ENCODE measurements at places on chromosomes 6 and 20. TPM values are rescaled to one million over a fixed set of nuclear protein-coding genes. Genes with fewer than 3 reads are reported as not detected.

- H3K27ac ChIP-seq: no peak overlapping the region
- no peak overlapping the region for H3K4me3 ChIP-seq
- H3K27me3 ChIP-seq: peaks cover 23% of the 10 kb centered on the region
- no peaks in the 10 kb centered on the region for H3K4me1 ChIP-seq
- DNase-seq: no peak
- no peaks in the 10 kb centered on the region for H3K36me3 ChIP-seq
Observed at GRCh38 chr6:150560004-150560883, 39.4 kb upstream of the PLEKHG1 start.

DNA sequence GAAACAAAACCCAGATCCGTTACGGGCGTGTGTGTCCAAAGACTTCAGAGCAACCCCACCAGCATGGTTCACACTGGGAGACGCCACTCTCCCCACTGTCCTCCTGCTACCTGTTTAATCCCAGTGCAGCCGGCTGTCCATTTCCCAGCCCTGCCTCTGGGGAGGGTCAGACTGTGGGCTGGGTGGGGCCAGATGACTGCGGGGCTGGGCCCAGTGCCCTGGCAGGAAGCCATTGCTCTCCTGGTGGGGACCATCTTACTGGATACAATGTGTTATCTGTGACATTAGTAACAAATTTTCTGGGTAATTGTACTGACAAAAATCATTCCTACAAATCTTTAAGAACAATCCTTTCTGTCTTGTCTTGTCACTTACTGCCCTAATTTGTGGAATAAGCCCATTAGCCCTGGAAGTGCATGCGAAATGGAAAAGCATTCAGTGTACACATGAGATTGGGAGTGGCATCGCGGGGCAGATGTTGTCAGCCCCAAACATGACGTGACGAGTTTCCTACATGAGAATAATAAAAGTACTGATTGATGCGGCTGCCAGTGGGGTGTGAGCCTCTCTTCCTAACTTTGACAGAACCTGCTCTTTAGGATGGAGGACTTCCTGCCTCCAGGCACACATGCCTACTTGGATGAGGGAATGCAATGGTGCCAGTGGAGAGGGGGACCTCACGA lies 37.9 kb upstream of the PCMTD2 start:
- no peaks in the 10 kb centered on the region for H3K36me3 ChIP-seq
- peaks cover 2% of the 10 kb centered on the region for H3K27me3 ChIP-seq
- no peak overlapping the region for H3K27ac ChIP-seq
- no peaks in the 10 kb centered on the region for H3K4me1 ChIP-seq

DNA sequence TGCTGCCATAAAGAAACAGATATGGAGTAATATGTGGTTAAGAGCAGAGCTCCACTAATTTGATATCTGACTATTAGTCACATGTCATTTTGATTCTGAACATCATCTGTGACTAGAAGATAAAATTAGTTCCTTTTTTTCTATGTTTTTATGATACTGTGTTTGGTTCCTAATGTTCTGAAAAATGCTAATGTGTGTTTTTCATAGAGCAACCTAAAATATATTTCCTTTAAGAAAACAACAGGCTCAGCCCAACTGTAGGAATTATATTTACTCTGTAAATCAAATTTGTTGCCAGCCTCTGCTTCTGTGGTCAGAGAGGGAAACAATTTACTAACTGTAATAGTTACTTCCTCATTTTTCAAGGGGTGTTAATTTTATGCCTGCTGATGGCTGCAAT lies 33.3 kb upstream of the TXLNB start:
- H3K27me3 ChIP-seq: no peaks in the 10 kb centered on the region
- H3K4me1 ChIP-seq: peaks cover 45% of the 10 kb centered on the region
- H3K4me3 ChIP-seq: peak overlapping the region; percentile 15
- DNase-seq: no peak
- peaks cover 2% of the 10 kb centered on the region for H3K36me3 ChIP-seq
- H3K27ac ChIP-seq: peak overlapping the region; percentile 71

DNA sequence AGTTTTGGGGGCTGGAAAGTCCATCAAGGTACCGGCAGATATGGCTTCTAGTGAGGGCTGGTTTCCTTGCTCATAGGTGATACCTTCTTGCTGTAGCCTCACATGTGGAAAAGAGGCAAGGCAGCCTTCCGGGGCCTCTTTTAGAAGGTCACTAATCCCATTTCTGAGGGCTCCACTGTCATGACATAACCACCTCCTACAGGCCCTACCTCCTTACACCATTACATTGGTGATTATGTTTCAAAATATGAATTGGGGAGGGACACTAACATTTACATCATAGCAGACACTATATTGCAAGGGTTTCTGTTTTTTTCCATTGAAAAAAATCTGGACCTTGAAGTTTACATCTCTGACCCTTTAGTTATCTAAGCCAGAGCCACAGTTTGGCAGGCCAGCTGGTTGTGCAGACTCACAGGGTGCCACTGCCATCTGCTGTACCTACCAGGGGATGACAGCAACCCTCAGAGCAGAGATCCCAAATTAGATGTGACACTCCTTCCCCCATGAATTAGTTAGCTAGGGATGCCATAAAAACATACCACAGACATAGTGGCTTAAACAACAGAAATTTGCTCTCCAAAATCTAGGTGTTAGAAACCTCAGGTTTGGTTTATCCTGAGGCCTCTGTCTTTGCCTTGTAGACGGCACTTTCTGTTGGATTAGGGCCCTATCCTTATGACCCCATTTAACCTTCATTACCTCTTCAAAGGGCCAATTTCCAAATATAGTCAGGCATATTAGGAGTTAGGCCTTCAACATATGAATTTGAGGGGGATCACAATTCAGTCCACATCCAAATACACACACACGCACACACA lies 166.4 kb upstream of the RNF217 start:
- H3K27me3 ChIP-seq: no peaks in the 10 kb centered on the region
- H3K27ac ChIP-seq: no peak overlapping the region
- DNase-seq: no peak
- no peaks in the 10 kb centered on the region for H3K4me1 ChIP-seq
- H3K4me3 ChIP-seq: no peak overlapping the region

GRCh38 chr6:7016226-7016625 lies 91.5 kb upstream of the RREB1 start:
- H3K27me3 ChIP-seq: no peaks in the 10 kb centered on the region
- H3K36me3 ChIP-seq: no peaks in the 10 kb centered on the region
- DNase-seq: no peak
- no peaks in the 10 kb centered on the region for H3K4me1 ChIP-seq

- H3K27me3 ChIP-seq: peaks cover 2% of the 10 kb centered on the region
- peaks cover 22% of the 10 kb centered on the region for H3K4me1 ChIP-seq
- H3K4me3 ChIP-seq: no peak overlapping the region
Observed at GRCh38 chr6:36358226-36358915, 21.7 kb upstream of the BNIP5 start.

GRCh38 chr6:33429750-33430052 lies 9.8 kb downstream of the SYNGAP1 start:
- H3K27me3 ChIP-seq: no peaks in the 10 kb centered on the region
- DNase-seq: no peak
- peaks cover 88% of the 10 kb centered on the region for H3K4me1 ChIP-seq
- peak overlapping the region; percentile 87 for H3K4me3 ChIP-seq
- peak overlapping the region; percentile 87 for H3K27ac ChIP-seq

- peaks cover 71% of the 10 kb centered on the region for H3K4me1 ChIP-seq
- no peak overlapping the region for H3K27ac ChIP-seq
- no peak for DNase-seq
- H3K4me3 ChIP-seq: no peak overlapping the region
- no peaks in the 10 kb centered on the region for H3K27me3 ChIP-seq
- H3K36me3 ChIP-seq: peaks cover 5% of the 10 kb centered on the region
Observed at GRCh38 chr6:15284743-15285142, 38.9 kb downstream of the JARID2 start.

DNA sequence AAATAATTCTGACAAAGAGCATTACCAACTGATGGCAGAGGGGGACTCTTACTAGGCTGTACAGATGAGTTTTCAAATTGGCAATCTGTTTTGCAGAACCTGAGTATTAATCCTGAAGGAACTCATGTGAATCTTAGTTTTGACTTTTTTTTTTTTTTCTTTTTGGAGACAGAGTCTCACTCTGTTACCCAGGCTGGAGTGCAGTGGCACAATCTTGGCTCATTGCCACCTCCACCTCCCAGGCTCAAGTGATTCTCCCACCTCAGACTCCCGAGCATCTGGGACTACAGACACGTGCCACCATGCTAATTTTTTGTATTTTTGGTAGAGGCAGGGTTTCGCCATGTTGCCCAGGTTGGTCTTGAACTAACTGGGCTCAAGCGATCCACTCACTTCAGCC lies 49.3 kb downstream of the KCTD20 start:
- DNase-seq: no peak
- peaks cover 78% of the 10 kb centered on the region for H3K36me3 ChIP-seq
- H3K27me3 ChIP-seq: no peaks in the 10 kb centered on the region
- no peak overlapping the region for H3K4me3 ChIP-seq
- no peaks in the 10 kb centered on the region for H3K4me1 ChIP-seq
- H3K27ac ChIP-seq: no peak overlapping the region

GRCh38 chr6:139943391-139943790 lies 568.9 kb upstream of the CITED2 start:
- DNase-seq: no peak
- H3K4me3 ChIP-seq: no peak overlapping the region
- no peaks in the 10 kb centered on the region for H3K36me3 ChIP-seq
- H3K27me3 ChIP-seq: peaks cover 5% of the 10 kb centered on the region
- no peak overlapping the region for H3K27ac ChIP-seq

DNA sequence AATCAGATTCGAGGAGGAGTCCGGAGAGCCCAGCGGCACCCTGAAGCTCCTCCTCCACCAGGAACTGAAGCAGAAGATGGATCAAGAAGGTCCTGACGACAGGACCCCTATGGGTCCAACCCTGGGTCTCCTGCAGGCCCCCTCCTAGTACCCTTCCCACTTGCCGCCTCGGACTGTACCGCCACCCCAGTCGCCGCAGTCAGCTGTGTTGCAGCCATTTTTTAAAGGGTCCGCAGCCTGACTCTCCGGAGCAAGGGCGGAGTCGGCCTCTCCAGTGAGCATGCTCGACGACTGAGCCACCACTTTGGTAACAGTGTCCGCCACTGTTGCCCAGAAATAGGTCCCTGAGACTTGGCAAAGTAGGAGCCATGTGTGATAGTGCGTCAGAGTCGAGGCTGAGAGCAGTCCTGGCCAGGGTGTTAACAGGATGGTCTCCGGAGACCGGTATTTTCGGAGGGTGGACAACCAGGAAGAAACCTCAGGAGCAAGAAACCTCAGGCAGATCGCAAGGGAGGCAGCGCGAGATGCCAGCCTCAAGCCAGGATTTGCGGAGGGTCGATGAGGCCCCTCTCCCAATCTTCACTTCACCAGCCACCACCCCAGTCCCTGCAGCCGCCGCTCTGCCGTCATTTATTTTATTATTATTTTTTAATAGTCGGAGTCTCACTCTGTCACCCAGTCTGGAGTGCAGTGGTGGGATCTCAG lies 294.6 kb upstream of the ZNF337 start:
- no peak overlapping the region for H3K4me3 ChIP-seq
- peaks cover 4% of the 10 kb centered on the region for H3K27me3 ChIP-seq
- no peak for DNase-seq
- no peak overlapping the region for H3K27ac ChIP-seq
- H3K4me1 ChIP-seq: peaks cover 11% of the 10 kb centered on the region

DNA sequence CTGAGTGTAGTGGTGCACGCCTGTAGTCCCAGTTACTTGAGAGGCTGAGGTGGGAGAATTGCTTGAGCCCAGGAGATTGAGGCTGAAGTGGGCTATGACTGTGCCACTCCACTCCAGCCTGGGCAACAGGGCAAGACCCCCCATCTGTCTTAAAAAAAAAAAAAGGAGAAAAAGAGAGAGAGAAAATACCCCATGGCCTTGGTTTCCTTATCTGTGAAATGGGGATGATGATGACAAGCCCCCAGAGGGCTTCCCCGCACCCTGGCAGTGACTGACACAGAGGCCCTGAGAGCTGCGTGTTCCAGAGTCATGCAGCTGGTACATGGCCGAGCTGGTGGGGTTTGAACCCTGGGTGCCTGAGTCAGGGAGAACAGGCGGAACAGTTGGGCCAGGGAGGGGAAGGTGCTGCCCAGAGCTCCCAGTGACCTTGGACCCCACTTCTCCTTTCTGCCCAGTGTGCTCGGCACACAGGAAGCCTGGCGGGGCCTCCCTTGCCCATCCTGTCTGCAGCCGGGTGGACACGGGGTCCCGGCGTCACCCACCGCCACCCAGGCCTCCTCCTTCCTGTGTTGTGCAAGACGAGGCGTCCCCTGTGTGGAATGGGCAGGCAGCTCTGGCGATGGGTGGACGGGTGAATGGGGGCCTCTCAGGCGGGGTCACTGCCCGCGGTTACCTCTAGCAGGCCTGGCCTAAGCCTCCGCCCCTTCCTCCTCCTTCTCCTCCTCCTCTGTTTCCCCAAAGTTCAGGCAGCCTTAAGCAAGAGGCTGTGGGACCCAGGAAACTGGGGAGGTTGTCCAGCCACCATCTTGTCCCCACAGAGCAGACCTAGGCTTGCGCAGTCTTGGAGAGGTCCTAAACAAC lies 84.2 kb downstream of the CEBPB start:
- no peaks in the 10 kb centered on the region for H3K4me1 ChIP-seq
- no peak overlapping the region for H3K4me3 ChIP-seq
- H3K36me3 ChIP-seq: no peaks in the 10 kb centered on the region

- peaks cover 17% of the 10 kb centered on the region for H3K4me1 ChIP-seq
- H3K36me3 ChIP-seq: no peaks in the 10 kb centered on the region
- no peak for DNase-seq
- peak within 1 kb of the TSS; percentile 57 for H3K27ac ChIP-seq
- no peaks in the 10 kb centered on the region for H3K27me3 ChIP-seq
Observed at GRCh38 chr6:130222775-130223174, at the start of gene SAMD3. Gene SAMD3, minus strand, starts transcription at chr6:130222951. Its CDS starts 7,678 bp downstream, at chr6:130215273.

GRCh38 chr6:33578588-33579011 lies 1.5 kb downstream of the BAK1 start:
- H3K4me3 ChIP-seq: peak overlapping the region; percentile 88
- peak overlapping the region; percentile 89 for H3K27ac ChIP-seq
- peaks cover 39% of the 10 kb centered on the region for H3K36me3 ChIP-seq
- peaks cover 41% of the 10 kb centered on the region for H3K4me1 ChIP-seq
- no peaks in the 10 kb centered on the region for H3K27me3 ChIP-seq
- DNase-seq: no peak

Gene RPP40
- total RNA-seq: 7.1 TPM

Gene CRISP3
- not detected for total RNA-seq

Gene TREML2
- total RNA-seq: 10.3 TPM

Gene IL17F
- not detected for total RNA-seq

Gene RING1
- total RNA-seq: 43.8 TPM

Gene ACTL10
- total RNA-seq: 3.9 TPM

Gene SYNDIG1
- not detected for total RNA-seq

Gene SAMD10
- total RNA-seq: 9.0 TPM

Gene AIG1
- 8.3 TPM for total RNA-seq

Gene SYNGAP1
- total RNA-seq: 25.4 TPM

Data from activated B cell treated with CpG ODN at 0.5 μM for 24 hours (primary cell).